ENCODE measurements at places on chromosomes 5 and 9. TPM values are rescaled to one million over a fixed set of nuclear protein-coding genes. Genes with fewer than 3 reads are reported as not detected.

The DAB2IP gene
- 27.7 TPM for total RNA-seq

The PCDHGB7 gene
- 9.4 TPM for total RNA-seq

The MLANA gene
- 1.1 TPM for total RNA-seq

The AJM1 gene
- total RNA-seq: 4.4 TPM

The CTNNA1 gene
- 198 TPM for total RNA-seq

The PDE8B gene
- total RNA-seq: 1.8 TPM

The PLPP7 gene
- total RNA-seq: 5.1 TPM

The CCDC112 gene
- total RNA-seq: 42.0 TPM

The ANKRD34B gene
- total RNA-seq: 0.29 TPM

The SLC2A6 gene
- total RNA-seq: 23.0 TPM

The ENTPD2 gene
- 1.3 TPM for total RNA-seq

The TMEFF1 gene
- 38.0 TPM for total RNA-seq

The JAKMIP2 gene
- 40.5 TPM for total RNA-seq

The INSL6 gene
- 0.24 TPM for total RNA-seq

The PDGFRB gene
- total RNA-seq: 0.36 TPM

The PCDHB16 gene
- total RNA-seq: 2.9 TPM

The LHX6 gene
- 0.57 TPM for total RNA-seq

The SLC34A3 gene
- 0.49 TPM for total RNA-seq
